ENCODE measurements at places on chromosomes 12 and 14. TPM values are rescaled to one million over a fixed set of nuclear protein-coding genes. Genes with fewer than 3 reads are reported as not detected.

The C1R gene
- total RNA-seq: 146 TPM

The JPH4 gene
- not detected for total RNA-seq

The TC2N gene
- total RNA-seq: 0.93 TPM

The CMKLR1 gene
- 6.5 TPM for total RNA-seq

The SDR9C7 gene
- not detected for total RNA-seq

The WDHD1 gene
- total RNA-seq: 18.2 TPM
